Renal cortical epithelial cell (primary cell): ENCODE measurements at places on chromosomes 1 and 21.

DNA sequence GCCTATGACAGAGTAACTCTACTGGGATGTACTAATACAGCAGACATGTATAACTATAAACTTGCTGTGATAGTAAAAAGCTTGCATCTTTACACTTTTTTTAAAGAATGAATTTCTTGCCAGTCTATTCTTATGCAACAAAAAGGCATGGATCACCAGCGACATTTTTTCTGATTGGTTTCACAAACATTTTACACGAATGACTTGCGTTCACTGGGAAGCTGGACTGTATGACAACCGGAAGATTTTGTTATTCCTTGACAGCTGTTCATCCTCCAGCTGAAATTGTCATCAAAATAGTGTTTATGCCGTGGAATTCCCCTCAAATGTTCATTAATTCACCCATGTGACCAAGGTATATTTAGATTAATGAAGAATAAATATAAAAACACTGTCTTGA is 131.0 kb downstream of the XPR1 start:
- no peak for DNase-seq

GRCh38 chr1:151371370-151372057 is 991 bp downstream of the SELENBP1 start:
- DNase-seq = peak; percentile 82

- DNase-seq = no peak
Observed at GRCh38 chr1:72281637-72282270, 585 bp downstream of the NEGR1 start.

- DNase-seq = no peak
Observed at GRCh38 chr1:8892026-8892425, 13.5 kb upstream of the ENO1 start.

- no peak for DNase-seq
Observed at GRCh38 chr1:248471154-248471553, 2.0 kb upstream of the OR2T3 start.

GRCh38 chr21:45211661-45212060 is 76.0 kb downstream of the POFUT2 start:
- DNase-seq = no peak

DNA sequence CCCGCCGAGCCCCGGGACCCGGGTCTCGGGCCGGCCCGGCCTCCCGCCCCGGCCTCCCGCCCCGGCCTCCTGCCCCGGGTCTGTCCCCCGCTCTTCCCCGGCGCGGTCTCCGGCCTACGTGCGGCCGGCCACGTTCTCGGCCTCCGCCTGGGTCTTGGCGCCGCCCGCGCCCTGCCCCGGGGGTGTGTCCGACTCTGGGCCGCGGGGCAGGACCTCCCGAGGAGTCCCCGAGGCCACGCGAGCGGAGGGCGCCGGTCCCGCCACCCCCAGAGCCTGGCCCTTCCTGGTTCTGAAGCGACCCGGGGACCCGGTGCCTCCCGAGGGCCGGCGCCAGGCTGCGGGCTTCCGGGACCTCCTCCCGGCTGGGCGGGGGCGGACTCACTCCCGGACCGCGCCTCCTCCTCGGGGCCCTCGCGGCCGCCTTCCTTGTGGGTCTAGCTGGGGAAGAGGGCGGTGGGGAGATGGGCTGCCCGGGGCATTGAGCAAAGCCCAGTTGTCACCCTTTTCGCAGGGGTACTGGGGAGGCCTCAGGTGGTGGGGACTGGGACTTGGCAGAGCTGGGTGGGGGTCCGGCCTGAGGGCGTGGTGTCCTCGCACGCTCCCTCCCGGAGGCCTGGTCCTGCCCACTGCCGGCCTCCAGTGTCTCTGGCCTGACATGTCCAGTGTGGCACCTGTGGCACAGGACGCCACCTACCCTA is 558 bp downstream of the PFKL start:
- peak; percentile 8 for DNase-seq

DNA sequence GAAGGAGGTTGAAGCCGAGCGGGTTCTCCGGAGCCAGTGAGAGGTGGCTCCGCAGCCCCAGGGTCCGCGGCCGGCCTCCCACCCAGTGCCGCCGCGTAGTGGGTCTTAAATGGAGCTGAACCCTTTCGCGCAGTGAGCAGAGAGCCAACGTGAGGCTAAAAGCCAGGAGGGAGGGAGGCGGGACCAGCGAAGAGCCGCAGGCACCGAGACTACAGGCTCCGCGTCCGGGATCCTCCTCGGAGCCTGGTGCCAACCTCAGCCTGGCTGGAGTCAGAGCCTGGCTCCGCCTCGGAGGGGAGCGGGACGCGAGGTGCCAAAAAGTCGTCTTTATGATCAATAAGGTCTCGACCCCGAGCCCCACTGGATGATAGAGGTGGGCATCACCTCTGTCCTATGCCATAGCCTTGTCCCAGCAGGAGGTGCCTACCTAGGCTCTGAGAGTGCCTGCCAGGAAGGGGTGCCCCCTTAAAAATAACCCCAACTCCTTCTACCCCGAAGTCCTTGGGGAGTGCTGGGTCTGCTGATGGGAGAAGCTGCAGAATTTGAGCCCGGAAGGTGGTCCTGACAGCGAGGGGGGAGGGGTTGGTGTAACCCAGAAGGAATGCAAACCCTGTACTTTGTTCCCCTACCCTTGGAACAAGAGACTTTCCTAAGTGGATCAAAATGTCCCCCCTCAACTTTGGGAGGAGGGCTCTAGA is 1.6 kb downstream of the IGSF21 start:
- no peak for DNase-seq

DNA sequence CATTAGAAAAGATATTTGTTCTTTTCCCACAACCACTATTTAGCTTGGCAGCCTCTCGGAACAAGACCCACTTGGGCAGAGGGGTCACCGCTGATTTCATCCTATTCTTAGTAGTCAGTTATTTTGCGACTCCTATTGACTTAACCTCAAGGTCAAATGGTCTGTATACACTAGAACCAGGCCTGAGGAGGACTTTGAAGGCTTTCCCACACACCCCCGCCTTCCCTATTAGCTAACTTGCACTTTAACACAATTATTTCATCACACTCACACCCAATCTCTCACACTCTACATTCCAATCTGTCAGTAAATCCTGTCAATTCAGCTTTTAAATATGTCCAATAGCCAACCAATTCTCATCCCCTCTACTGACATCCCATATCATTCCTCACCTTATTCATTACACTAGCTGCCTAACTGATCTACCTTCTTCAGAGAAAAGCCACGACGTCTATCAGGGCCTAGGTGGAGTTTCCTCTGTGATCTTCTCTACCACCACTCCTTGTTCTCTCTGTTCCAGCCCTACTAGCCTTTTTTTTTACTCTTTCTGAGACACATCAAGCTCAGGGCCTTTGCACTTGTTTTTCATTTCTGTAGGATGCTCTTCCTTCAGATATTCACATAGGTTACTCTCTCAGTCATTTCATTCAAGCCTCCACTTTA is 1.0 kb upstream of the NIBAN1 start:
- DNase-seq = peak; percentile 61

- no peak for DNase-seq
Observed at GRCh38 chr21:45572783-45573451, 30.7 kb upstream of the SLC19A1 start.

DNA sequence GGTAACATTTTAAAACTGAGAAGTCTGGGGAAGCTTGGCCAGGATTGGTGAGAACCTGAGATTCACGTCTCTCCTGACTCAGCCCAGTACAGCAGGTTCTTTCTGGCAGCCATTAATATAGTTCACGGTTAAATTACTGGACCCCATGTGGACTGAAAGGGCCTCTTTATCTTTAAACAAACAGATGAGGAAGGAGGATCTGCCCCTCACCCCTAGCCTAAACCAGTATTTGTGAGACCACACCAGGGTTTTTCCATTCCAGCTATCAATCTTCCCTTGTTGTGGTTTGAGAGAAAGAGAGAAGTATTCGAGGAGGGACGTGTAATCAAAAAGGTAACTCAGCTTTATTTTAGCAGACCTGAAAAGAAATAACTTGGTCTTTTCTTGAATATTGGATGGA is 137.1 kb downstream of the PROX1 start:
- DNase-seq = no peak

DNA sequence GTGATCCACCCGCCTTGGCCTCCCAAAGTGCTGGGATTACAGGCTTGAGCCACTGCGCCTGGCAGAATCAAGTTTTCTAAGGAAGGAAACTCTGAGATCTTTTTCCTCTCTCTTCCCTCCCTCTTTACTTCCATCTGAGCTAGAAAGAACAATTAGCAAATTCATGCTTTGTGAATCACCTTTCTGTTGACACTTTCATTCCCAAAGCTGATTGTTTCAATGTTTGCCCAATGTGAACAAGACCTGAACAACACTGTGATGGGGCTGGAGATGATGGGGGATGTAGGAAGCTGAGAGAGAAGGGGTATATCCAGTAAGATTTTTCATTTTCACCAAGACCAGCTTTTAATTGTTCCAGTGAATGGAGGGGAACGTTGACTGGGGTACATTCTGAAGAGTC is 5.7 kb upstream of the TENT5B start:
- DNase-seq = peak; percentile 90

GRCh38 chr1:53585129-53585528 is 125.9 kb downstream of the DMRTB1 start:
- no peak for DNase-seq

DNA sequence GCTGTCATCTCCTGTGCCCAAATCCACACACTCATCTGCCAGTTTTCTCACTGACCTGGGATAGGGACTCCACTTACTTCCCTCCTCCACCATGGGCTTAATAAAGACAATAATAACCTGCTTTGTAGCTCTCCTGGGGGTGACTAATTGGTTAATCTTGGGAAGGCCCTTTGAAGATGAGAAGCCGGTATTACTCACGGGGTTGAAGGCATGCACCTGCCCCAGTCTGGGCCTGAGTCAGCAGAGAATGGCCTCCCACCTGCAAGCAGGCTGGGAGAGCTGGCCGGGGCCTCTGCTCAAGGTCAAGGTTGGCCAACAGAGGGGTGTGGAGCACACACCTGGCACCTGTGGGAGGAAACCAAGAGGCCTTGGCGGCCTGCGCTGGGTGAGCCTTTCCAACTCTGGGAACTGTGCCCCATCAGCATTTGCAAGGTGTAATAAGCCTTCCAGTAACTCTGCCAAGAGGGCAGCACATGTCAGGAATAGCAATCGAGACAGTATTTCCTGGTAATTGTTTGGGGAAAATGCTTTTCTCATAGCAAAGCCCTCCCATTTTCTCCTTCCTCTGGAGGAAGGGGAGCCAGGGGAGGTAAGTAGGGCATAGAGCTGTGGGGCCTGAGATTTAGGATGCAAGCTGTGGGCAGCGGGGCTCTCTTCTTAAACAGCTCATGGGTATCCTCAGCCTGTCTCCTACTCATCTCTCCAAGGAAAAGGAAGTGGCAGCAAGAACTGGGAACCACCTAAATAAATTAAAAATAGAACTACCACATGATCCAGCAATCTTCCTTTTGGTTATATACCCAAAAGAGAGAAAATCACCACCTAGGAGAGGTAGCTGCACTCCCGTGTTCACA is 49.0 kb downstream of the TOMM20 start:
- peak; percentile 94 for DNase-seq

- DNase-seq = no peak
Observed at GRCh38 chr1:200751717-200752116, 13.0 kb downstream of the CAMSAP2 start.

GRCh38 chr21:39564200-39564599 is 48.5 kb upstream of the B3GALT5 start:
- DNase-seq = peak; percentile 59

- DNase-seq = no peak
Observed at GRCh38 chr1:183206538-183207122, 20.6 kb downstream of the LAMC2 start.

DNA sequence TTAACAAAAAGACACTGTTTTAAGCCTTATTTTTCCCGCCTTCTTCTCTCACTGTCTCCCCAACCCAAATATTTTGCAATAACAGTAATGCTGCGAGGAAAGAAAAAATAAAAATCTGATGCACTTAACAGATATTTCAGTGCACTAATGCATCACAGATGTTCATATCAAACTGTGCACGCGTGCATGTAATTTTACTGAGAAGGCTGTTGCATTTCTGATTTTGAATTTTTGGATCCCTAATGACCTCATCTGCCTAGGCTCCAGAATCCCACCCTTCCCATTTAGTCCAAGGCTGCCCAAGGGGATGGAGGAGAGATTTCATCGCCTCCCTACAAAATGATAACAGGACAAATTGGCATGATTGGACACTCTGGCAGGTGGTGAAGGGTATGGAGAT is 5.5 kb downstream of the TRABD2B start:
- DNase-seq = no peak

- no peak for DNase-seq
Observed at GRCh38 chr1:201500670-201501120, 6.2 kb downstream of the CSRP1 start.

DNA sequence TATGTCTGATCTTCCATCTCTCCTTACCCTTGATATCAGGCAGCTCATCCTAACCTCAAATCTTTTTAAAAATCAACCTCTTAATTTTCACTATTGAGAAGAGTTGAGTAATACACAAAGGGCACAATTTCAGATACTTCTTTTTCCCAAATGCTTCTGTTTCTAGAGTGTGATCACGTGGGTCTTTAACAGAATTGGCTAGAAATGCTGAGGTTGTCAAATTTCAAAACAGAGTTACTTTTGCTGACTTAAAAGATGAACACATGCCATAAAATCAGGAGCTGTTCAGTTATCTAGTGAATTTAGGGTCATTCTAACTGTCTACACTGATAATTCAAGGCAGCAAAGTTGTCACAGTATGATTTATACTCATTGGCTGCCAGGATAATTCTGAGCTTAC is 63.6 kb upstream of the NGF start:
- DNase-seq = no peak

DNA sequence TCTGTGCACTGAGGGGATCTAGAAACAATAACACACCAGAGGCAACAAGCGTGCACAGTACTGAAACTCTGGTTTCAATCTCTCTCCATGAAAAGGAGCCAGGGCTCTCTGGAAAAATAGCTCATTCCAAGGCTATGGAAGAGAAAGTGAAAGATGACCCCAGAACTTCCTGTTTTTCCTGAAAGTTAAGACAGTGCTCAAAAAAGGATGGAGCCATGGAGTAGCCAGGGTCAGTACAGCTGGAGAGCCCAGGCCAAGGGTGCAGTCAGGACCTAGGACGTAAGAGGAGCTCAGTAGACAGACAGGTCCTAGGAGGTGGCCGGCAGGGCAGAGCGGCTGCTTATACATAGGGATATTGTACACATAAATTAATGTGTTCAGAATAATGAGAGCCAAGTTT is 19.1 kb downstream of the NOL9 start:
- no peak for DNase-seq

GRCh38 chr1:168079761-168080160 is 57.0 kb downstream of the GPR161 start:
- DNase-seq = peak; percentile 64

DNA sequence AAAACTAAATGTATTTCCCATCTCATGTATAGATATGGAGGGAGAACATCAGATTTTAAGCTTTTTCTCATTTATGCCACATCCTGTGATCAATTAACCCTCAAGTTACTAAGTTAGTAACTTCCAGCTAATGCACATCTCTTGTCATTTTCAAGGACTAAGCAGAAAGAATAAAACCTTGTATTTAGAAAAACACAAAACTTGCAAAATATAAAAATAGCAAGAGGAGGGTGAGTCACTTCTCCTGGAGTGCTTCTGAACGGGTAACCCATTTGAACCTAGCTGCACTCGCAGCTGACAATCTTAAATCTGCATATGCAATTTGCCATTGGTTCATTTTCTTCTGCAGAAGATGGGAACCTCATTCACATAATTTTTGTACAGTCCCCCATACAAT is 500.5 kb downstream of the SETD4 start:
- no peak for DNase-seq
